ENCODE measurements at places on chromosomes 12 and 14.

DNA sequence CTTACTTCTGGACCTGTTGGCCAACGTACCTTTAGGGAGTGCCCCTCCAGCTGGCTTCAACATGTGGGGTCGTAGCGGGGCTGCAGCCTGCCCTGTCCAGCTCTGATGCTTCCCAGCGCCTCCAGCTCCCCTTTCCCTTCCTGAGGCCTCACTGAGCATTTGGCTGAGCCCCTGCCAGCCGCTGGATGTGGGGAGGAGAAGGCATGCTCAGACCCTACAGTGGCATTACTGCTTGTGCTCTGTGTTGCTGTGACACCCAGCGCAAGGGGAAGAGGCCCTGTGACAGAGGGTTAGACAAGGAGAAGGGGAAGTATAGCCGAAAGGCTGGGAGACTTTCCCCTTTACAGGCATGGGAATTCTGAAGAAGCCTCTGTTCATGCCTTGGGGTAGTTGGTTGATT is 145.9 kb downstream of the PRKCH start:
- DNase-seq: no peak

- no peak for DNase-seq
These were observed 61.5 kb downstream of the TMEM30B start for GRCh38 chr14:61219673-61220072.

DNA sequence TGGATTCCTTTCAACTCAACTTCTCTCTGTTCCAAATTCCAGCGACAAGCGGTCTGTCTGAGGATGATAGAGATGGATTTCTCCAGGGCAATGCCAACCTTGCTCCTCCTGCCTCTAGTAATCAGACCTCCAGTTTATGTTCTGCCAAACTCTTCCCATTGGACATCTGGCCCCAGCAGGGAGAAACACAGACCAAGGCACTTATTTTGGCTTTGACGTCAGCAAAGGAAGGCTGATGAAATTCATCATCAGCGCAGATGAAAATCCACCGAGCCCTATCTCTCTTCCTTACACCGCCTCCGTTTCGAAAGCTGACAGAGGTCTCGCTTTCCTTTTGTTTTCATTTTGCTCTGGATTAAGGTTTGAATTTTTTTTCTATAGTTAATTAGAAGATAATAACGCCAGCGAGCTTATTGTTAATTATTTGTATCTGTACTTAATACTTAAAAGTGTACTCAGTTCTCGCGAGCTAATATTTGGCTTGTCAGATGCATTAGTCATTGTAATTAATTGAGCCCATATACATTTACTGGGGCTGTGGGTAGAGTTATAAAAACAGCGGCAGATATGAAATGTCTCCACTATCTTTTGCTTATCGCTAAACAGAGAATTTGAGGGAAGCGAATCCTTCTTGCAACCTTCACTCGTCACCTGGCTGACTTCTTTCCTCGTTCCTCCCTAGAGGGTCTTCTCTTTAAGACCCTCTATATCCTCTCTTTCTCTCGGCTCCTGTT is 35.9 kb upstream of the MED13L start:
- DNase-seq: no peak

DNA sequence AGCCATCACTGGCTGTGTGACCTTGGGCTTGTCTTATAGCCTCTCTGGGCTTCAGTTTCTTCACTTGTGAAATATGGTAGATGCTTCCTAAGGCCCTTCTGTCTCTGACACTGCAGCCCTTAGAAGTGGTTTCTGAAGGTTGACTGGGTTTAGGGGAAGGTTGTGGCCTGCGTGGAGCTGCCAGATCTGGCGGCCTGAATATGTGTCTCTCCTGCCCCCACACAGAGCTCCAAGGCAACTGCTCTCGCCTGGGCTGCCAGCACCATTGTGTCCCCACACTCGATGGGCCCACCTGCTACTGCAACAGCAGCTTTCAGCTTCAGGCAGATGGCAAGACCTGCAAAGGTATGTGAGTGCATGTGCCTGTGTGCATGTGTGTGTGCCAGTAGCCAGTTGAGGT is 4.0 kb downstream of the LRP1-AS start:
- DNase-seq: no peak

DNA sequence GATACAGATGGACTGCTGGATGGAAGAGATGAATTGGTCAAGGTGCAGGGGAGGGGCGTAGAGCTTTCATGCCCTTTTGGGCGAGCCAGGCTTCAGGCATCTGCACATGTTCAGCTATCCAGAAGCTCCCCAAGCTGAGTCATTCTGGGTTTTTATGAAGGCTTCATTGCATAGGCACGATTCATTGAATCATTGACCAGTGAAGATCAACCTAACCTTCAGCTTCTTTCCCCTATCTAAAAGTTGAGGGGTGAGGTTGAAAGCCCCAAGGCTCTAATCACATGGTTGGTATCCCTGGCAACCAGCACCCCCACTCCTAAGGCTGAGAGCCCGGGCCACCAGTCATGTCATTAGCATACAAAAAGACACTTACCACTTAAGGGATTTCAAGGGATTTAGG is 36.3 kb downstream of the RPS29 start:
- no peak for DNase-seq

DNA sequence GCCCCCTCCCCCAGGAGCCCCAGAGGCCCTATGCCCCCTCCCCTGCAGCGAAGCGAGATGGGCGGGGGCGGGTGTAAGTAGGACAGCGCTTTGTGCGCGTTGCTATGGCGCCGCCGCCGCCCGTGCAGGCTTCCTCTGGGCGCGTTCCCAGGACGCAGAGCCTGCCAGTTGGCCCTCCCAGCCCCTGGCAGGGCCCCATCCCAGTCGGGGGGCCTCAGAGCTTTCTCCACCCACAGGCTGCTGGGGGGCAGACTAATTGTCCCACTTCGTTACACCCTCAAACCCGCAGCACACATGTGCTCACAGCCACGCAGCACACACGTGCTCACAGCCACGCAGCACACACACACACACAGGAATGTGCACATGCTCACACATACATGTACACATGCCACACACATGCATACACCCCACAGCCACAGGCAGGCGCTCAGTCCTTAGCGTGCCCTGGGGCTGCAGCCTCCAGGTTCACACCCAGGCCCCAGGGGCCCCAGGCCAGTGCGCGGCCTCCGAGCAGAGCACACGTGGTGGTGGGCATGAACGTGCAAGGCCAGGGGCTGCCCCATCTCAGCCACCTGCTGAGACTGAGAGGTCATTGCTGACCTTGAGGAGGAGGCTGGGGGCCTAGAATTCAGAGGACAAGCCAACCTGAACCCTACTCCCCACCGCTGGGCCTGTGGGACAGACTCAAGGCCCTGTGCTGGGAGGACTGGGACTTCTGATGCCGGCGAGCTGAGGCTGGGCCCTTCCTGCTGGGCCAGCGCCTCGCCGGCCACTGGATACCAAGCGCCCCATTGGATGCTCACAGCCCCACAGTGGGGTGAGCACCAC is 15.6 kb downstream of the TRMT61A start:
- no peak for DNase-seq

DNA sequence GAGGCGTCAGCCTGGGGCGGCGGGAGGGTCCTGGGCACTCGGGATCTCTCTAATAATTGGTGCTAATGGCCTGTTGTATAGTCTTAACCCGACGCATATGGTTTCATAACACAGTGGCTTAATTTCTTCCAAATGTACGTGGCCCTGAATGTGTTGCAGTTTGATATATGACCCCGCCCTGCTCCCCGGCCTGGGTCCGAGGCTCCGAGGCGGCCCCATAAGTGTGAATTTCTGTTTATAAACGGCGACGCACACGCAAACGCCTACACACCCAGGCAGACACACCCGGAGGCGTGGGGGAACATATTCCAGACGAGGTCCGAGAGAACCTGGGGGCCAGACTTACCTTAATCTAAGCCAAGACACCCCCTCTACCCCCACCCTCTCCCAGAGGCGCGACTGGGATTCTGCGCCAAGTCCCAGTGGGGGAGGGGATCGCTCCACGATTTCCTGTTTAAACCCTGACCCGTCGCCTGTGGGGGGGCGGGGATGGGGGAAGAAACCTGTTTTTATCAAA is 9.7 kb upstream of the HOXC6 start:
- no peak for DNase-seq

DNA sequence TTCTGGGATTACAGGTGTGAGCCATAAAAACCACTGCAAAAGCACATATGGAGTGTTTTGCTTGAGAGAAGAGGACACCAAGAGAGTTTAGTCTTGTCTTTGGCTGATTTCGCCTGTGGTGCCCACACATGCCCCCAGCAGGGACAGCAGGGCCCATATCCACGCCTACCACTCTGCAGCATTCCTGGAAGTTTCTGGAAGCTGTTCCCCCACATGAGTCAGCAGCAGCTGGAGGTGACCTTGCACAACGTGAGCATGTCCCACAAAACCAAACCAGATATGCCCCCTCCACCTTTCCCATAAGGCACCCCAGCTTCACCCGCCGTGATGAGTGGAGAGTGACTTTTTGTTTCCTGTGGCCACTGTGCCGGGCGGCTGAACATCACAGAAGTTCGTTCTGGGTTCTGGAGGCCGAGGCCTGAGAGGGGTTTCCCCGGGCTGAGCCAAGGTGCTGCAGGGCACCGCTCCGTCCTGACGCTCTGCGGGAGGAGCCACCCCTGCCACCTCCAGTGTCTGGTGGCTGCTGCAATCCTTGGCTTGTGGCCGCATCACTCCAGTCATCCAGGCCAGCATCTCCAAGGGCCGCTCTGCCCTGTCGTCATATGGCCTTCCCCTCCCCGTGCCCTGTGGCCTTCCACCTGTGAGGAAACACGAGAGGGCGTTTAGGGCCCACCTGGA is 4.7 kb downstream of the ASPG start:
- DNase-seq: no peak

- no peak for DNase-seq
These were observed 485.6 kb upstream of the TMEM132C start for GRCh38 chr12:127781336-127781735.

DNA sequence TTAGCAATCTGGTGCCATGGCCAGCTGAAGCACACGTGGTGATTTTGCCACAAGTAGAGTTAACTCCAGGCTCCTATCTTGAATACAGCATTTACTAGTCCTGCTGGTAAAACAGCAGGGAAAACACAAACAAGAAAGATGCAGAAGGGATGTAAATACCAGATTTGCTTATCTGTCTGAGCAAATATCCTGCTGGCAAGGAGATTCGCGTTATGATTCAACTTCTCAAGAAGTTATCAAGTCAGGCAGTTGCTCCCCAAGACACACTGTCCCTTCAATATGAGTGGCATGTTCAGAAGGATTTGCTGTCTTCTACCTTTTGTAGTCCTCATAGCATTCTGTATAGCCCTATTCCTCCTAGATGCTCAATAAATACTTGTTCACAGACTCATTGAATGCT is 171.2 kb upstream of the EGLN3 start:
- DNase-seq: no peak

DNA sequence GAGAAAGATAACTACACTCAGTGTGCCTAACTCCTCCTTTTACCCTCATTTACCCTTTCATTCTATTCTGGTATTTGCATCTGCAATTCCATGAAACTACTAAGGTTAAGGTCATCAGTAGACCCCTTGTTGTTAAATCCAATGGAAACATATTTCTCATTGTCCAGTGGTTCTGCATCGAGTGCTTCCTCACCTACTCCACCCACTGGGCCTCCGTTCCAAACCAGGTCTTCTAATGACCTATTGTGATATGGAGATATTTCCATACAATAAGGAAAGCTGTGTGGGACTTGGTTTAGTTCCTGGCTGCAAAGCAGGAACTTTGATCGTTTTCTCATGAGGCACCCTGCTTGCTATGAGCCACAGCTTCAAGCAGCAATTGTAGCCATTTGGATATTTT is 99.5 kb upstream of the FSCB start:
- no peak for DNase-seq

- DNase-seq: no peak
These were observed 8.7 kb upstream of the AQP2 start for GRCh38 chr12:49941556-49942511.

GRCh38 chr14:39351708-39352107 is 80.5 kb downstream of the FBXO33 start:
- no peak for DNase-seq

DNA sequence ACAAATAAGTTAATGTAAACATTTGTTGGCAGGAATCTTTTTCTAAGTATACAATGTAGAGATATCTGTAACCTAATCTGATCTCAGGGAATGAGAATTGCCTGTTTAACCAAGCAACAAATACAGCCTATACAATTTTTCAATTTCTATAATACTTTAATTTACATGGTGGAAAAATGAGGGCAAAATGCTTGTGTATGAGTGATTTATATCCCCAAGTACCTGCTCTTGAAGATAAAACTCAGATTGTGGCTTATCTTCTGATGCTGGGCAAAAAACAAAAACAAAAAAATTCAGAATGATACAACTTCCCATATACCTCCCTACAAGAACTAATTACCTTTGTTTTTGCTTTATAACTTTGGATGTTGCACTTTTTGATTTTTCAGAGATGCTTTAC is 2.2 kb downstream of the CNOT2 start:
- no peak for DNase-seq

DNA sequence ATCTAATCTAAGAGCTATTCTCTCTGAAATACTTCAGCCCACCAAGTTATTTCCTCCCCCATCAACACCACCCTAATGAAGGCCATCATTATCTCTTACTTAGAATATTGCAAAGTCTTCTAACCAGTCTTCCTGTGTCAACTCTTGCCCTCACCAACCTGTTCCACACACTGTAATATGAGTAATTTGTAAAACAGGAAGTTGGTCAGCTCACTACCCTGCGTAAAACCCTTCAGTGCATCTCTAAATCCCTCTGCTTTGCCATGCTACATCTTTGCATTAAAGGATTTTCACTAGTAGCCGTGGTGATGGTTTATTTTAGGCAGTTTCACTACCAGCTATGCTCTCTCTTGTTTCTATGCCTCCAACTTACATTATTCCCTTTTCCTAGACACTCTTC is 70.0 kb downstream of the KIF21A start:
- DNase-seq: no peak

DNA sequence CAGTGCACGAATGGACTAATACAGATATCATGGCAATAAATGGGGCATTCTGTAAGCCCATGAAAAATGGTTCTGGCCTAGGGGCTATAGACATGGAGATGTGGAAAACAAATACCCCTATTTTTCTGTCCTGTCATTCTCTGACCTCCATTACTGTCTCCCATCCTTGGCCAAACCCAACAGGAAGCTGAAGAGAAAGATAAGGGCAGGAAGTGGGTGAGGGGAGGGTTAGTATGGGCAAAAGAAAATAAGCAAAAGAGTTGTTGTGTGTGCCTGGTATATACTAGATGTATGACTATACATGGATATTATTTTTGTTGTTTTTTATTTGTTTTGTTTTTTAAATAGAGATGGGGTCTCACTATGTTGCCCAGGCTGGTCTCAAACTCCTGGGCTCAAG is 339.3 kb downstream of the PCNX1 start:
- no peak for DNase-seq

GRCh38 chr12:42236017-42236416 is 2.0 kb downstream of the YAF2 start:
- no peak for DNase-seq

DNA sequence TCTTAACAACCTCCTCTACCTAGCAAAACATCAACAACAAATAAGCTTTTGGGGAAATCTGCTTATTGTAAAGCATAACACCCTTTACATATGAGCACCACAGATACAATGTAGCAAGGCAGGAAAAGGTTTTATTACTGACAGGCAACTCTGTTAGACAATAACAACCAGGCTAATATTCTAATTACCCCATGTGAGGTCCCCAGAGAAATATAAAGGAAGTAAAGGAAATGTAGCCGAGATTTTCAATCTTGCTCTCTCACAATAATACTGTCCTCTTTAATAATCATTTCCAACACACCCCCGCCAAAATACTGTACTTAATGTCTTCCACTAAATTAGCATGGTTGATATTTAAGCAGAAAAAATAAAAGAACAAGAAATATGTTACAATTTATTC is 14.0 kb upstream of the INSM2 start:
- DNase-seq: no peak
